ENCODE measurements at places on chromosomes 11 and 22.

DNA sequence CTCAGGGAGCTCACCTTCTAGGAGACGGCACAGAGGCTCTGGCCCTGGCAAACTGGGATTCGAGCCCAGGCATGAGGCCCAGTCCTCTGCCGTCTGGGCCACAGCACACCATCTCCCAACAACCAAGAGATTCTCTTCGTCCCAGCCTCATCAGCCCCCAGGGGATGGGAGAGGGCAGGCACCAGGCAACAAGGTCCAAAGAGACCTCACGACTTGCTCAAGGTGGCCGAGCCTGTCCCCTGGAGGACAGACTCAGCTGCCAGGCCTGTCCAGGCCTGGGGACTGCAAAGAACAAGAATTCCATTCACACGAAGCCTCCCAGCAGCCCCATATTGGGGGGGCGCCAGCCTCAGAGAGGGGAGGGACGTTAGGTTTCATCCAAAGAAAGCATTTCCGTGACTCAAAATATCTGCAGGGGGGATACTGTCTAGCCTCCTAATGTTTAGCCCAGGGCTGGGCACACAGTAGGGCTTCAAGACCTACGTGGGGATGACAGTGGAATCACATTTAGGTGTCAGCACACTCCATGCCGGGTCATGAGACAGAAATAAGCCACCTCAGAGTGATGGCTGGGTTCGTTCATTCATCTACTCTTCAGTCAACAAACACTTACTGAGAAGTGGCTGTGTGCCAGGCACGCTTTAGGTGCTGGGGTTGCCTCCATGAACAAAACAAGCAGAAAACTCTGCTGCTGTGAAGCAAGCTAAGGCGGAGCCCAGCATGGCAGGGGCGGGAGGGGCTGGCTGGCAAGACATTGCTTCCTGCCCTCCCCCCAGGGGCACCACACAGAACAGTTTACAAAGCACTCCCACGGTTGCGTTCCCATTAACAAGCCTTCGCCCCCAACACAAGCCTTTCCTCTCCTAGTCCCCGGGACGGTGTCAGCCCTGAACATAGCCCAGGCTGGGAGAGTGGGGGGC is 1.2 kb downstream of the CARNS1 start:
- DNase-seq: no peak

DNA sequence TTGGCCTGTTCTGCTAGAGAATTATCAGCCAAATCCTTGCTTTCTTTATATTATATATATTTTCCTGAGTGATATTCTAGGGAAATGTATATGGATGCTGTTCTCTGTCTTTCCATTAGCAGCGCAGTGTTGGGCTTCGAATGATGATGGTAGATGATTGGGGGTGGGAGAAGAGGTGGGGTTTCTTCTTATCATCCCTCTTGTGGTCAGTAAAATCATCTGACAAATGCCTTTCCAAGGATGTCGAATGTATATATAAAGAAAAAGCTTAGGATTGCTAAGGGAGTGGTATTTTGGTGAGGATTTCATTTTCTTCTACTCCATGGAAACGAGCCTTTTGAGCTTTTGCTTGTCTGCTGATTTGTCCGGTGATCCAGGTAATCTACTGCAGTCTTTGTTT is 48.9 kb downstream of the ARHGEF12 start:
- no peak for DNase-seq

DNA sequence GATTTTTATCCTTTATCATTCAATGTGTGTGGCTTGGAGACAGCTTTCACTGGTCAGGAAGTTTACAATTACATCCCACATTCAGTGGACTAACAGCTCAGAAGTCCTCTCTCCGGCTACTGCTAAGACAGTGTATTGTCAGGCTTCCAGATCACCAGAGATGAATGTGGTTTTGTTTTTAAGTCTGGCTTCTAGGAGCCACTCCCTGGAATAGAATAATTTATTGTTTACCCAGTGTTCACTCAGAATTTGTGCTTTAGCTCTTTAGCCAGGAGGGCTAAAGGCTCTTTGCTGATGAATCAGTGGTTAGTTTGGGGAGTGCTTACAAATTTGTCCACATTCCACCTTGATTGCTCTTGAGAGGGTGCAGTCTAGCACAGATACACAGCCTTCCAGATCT is 26.5 kb downstream of the TRIM77 start:
- no peak for DNase-seq

- no peak for DNase-seq
Observed at GRCh38 chr11:109785714-109786113, 307.5 kb upstream of the ZC3H12C start.

- no peak for DNase-seq
Observed at GRCh38 chr11:132942611-132943356, 589.5 kb downstream of the OPCML start.

GRCh38 chr11:26951809-26952515 is 42.0 kb upstream of the FIBIN start:
- DNase-seq: no peak

- no peak for DNase-seq
Observed at GRCh38 chr11:134562196-134562595, 150.2 kb upstream of the B3GAT1 start.

DNA sequence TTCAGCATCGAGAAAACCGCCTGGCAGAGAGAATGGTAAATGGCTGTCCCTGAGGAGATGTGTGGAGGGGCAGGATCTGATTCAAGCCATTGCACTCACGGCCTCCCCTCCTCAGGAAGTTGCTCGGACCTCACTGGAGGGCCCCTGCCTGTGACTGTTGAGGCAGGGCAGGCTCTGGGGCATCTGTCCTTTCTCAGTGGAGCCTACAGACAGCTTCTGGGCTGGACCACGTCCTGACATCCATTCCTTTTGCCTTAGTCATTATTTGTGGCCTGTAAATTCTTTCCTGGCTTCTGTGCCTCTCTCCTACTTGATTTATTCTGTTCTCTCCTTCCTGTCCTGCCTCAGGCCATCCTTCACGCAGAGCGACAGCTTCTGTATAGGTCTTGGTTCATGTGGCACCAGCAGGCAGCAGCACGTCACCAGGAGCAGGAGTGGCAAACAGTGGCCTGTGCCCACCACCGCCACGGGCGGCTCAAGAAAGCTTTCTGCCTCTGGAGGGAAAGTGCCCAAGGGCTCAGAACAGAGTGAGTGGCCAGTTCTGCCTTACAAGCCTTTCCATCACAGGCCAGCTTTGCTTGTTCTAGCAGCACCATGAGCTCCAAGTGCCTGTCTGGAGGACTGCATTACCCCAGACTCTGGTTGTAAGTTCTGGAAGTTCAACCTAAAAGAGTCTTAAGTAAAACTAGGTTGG is 59.6 kb downstream of the PISD start:
- DNase-seq: peak; percentile 56

GRCh38 chr11:119533921-119534736 is 111.2 kb upstream of the THY1 start:
- peak; percentile 33 for DNase-seq

- DNase-seq: no peak
Observed at GRCh38 chr11:77596626-77597025, 6.9 kb downstream of the AQP11 start.

DNA sequence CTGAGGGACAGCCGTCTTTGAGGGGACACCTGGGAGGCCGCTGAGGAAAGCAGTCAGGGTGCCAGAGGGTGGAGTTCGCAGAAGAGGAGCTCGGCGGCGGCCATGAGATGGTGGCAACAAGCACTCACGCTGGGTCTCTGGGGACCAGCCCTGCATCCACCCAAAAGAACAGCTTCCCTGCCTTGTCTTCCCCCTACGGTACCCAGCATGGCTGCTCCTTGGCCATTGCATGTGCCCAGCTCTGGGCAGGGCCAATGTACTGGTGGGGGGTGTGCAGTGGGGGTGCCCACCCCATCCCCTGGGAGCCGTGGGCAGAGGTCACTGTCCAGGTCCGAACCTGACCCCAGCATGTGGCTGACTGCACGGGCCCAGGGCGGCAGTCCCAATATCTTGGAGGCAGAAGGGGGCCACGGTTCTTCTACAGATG is 42.3 kb downstream of the OSBPL5 start:
- DNase-seq: no peak

DNA sequence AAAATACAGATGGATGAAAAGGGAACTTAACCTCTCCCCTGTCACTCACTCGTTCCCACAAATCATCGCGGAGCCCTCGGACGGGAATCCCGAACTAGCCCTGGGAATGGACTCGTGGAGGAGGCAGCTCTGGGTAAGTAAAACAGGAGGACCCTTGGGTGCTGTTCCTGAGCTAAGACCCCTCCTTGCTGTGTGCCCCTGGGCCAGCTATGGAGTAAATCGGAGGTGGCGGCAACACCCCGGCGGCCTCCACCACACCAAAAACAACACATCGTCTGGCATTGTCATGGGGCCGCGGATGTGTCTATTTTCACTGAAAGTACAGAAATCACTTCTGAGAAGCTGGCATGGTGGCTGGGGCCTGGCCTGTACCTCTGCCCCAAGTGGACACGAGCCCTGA is 12.1 kb downstream of the CPT1A start:
- DNase-seq: no peak

DNA sequence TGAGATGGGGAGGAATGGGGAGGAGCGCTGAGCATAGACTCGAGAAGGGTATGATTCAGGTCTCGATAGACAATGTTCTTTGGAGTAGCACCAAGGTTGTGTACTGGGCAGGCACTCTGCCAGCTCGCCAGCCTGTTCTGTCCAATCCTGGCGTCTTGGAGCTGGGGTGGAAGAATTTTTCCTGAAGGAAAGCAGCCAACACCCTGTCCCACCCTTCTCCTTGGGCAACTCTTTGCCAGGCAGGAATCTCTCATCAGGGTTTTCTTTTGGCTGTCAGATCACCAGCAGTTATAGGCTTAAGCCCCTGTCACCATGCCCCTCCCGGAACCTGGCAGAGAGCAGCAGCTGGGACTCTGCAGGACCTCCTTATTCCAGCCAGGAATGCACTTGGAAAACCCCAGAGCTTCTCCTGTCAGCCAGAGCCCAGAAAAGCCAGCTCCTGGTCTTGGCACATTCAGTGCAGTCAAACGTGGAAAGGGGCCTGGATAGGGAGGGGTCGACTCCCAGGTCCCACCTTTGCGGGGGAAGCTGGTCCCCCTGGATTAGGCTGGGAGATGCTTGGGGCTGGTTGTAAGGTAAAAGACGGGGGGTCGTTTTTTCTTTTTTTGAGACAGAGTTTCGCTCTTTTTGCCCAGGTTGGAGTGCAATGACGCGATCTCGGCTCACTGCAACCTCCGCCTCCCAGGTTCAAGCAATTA is 14.4 kb upstream of the SPTBN2 start:
- no peak for DNase-seq

DNA sequence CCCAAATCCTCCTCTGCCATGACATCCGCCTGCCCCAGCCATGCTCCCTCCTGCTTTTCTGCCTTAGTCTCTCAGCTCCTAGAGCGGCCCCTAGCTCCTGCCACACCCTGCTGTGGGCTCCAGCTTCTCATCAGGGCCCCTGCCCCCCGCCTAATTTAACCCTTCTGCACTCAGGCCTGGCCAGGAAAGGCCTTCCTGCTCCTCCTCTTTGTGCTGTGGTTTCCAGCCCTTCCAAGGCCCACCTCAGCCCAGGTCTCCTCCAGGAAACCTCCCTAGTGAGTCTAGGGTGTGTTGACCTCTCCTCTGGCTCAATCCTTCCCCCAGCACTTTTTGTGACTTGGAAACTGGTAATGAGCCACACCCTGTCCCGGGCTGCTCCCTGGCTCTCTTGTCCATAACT is 11.3 kb downstream of the PTPN5 start:
- no peak for DNase-seq

DNA sequence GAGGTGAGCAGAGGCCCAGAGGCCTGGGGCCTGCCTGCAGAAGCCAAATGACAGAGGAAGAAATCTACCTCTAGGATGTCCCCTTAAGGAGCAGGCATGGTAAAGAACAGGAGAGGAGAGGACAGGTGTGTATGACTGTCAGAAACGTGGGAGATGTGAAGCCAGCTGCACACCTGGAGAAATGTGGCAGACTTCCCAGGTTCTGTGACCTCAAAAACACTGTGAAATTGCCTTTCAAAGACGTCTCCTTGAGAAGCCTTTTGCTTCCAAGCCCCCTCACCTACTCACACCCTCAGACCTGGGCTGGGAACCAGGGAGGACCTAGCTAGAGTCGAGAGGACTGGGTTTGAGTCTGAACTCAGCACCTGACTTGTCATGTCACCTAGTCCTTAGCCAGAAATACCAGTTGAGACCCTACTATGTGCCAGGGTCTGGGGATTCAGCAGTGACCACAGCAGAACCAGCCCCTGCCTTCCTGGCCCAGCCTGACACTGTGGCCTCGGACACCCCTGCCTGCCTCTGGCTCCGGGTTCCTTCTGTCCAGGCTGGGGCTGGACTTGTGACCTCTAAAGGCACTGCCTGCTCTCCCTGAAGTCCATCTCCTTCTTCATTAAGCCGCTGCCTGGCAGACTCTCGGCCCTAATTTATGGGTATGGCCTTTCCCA is 5.6 kb downstream of the TPBGL start:
- DNase-seq: no peak

- DNase-seq: no peak
Observed at GRCh38 chr22:22424956-22425355, 83.6 kb downstream of the ZNF280B start.

DNA sequence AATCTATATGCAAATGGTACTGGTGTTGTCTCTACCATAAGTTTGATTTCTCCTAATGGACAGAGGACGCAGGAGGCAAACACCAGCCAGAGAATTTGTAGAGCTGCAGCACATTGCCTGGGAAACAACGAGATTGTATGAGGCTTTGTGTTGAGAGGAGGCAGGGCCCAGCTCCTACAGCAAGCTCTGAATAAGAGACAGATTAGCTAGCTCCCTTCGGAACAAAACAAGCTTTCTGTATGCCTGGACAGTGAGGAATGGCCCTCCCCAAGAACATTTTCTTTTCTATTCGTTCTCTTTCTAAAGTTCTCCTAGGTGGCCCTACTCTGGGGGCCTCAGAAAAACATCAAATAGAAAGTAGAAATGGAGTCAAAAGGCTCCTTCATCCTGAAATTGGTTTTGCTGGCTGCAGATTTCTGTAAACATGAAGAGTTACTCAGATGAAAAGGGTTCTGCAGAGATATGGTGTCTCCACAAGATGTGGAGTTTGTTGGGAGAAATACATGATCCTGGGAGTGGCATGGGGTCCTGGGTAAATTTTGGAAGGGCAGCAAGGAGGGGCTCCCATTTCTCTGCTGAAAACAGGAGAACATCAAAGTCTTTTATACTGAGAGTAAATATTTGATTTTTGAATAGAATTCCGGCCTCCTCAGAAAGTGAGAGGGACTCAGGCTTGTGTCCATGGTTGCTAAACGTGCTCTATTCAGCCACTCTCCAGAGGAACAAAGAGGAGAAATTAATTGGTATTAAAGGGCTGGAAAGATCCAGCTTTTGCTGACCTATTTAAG is 6.8 kb upstream of the HEPACAM start:
- no peak for DNase-seq

GRCh38 chr11:118224511-118225188 is at the start of gene JAML:
TSS of gene JAML (minus strand) at chr11:118225011. CDS start at chr11:118214866, 10,145 bp downstream.
- DNase-seq: no peak

- peak; percentile 24 for DNase-seq
Observed at GRCh38 chr11:129643031-129643721, 172.5 kb upstream of the TMEM45B start.
